ENCODE measurements at places on chromosomes 13 and 19.

DNA sequence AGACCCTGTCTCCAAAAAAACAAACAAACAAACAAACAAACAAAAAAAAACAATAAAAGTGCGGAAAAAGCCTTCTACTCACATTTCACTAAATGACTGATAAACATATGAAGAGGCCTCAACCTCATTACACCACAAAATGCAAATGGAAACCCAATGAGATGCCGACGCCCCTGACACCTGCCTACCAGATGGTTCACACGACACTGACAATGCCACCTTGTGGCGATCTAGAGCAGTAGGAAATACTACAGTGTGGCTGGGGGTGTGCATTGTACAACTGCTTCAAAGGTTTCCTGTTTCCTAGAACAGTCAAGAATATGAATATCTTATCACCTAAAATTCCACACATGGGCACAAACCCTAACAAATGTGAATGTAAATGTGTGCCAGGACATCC is 14.0 kb downstream of the SCGB2B2 start:
- peak; percentile 29 for DNase-seq

DNA sequence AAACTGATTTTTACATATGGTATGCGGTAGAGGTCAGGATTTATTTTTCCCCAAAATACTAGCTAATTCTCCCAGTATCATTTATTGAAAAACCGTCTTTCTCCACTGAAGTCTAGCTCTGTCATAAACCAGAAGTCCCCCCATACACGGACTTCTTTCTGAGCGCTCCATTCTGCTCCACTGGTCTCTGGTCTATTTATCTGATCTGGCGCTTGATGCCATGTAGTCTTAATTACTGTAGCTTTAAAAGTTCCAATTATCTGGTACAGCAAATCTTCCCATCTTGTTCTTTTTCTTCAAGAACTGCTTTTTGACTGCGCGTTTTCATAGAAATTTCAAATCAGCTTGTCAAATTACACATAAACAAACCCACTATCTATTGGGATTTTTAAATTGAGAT is 13.7 kb downstream of the DCUN1D2 start:
- DNase-seq, result no peak

DNA sequence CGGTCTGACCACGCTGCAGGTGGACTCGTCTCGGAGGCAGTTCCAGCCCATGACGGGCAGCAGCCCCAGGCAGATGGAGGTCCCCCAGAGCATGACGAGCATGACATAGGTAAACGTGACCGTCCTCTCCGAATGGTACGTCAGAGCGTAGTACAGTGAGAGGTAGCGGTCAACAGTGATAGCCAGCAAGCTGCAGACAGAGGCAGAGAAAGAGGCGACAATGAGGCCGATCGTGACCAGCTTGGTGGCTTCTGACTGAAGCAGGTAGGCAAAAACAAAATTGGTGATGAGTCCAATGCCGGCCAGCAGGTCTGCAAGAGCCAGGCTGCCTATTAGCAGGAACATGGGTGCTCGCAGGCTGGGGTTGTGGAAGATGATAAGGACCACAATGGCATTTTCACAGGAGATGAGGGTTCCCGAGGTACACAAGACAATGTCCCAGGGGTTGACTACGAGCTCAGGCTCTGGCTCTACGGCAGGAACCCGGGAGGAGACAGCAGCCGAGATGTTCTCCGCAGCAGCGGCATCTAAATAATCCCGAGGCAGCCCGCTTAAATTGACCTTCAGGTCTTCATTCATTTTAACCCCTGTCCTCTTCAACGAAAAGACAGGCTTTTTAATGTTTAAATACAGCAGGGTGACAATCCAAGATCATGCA is 1.2 kb downstream of the GPR12 start:
- DNase-seq, result no peak

GRCh38 chr19:29320086-29320485 is 107.1 kb upstream of the UQCRFS1 start:
- DNase-seq, result no peak

- no peak for DNase-seq
Measured at GRCh38 chr19:44741258-44741731, 7.2 kb upstream of the BCL3 start.

GRCh38 chr13:42369071-42369797 is 97.3 kb downstream of the AKAP11 start:
- no peak for DNase-seq

- DNase-seq, result no peak
Measured at GRCh38 chr19:40282920-40283319, 2.2 kb downstream of the AKT2 start.

DNA sequence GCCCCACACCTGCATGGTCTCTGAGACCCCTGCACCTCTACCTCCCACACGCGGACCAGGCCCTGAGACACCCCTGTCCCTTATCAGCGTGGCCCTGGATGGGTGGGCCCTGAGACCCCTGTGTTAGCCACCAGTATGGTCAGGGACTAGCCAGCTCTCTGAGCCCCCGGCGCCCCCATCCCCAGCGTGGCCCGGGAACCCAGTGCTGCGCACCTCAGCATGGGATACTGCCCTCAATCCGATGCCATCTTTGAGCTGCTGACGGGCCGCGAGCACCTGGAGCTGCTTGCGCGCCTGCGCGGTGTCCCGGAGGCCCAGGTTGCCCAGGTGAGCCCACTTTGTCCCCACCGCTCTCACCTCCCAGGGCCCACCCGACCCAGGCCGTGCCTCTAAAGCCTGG is 5.0 kb upstream of the ARHGAP45 start:
- no peak for DNase-seq

GRCh38 chr19:6826281-6826920 is 53.9 kb downstream of the VAV1 start:
- no peak for DNase-seq

DNA sequence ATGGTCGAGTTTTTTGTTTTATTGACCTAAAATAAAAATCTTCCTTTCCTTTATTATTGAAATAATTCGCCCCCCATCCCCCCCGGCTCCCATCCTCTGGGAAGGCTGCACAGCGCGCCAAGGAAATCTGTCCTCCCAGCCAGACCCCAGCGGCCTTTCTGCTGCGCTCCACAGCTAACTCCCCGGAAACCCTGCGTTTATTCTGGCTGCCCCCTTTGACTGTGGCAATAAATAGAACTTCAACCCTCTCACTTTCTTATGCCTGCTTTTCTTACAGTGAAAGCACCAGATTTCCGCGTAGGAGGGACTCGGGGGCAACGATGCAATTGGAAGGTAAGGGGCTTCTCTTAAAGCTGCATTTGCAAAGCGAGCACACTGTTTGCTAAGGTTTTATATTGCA is 9.7 kb upstream of the C19orf12 start:
- DNase-seq, result no peak
